Fibroblast of villous mesenchyme (primary cell): ENCODE measurements at places on chromosomes 16 and 17. TPM values are rescaled to one million over a fixed set of nuclear protein-coding genes. Genes with fewer than 3 reads are reported as not detected.

Gene XAF1
- total RNA-seq = 45.8 and 58.3 TPM in 2 replicates

Gene CPPED1
- 13.8 and 14.5 TPM in 2 replicates for total RNA-seq

GRCh38 chr16:51621610-51622009, 470.5 kb upstream of the SALL1 start:
- DNase-seq = no peak

- DNase-seq = no peak
Observed at GRCh38 chr17:64426596-64426995, 22.3 kb upstream of the MILR1 start.

DNA sequence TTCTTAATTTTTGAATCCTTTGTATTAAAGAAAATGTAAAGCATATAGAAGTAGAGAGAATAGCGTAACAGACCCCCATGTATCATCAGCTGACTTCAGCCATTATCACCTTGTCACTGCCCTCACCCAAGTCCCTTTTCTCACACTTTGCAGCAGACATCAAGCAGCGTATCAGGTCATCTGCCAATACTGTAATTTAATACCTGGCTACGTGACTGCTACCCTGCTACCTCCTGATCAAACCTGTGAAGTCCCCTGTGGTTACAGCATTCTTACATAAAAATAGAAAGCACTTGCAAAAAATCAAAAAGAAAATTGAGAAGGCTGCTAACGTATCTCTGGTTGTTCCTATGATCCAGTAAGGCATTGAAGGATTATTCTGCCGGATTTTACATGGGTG, 96.4 kb downstream of the PLCG2 start:
- DNase-seq = no peak

- DNase-seq = no peak
Observed at GRCh38 chr16:12245088-12245920, 268.8 kb downstream of the SNX29 start.

DNA sequence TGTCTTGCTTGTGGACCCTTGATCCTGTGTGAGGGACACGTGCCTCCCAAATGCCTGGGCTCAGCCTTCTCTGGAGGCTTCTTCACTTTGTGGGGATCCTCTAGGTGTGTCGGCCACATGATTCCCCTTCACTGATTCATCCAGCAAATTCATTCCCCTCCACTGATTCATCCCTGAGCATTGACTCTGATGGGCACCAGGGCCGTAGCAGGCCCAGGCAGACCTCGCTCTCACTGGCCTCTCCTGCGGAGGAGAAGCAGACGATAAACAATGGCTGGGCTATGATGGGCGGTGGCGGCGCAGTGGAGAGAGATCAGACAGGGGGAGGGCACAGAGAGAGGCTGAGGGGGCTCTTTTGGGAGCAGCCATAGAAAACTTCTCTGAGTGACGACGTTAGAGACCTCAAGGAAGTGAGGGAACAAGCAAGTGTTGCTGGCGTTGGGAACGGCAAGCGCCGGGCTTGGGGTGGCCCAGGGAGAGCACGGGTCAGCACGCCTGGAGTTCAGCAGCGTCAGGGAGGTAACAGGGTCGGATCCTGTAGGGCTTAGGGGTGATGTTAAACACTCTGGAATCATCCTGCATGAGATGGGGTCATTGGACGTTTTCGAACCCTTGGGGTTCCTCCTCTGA, 17.5 kb upstream of the RPTOR start:
- DNase-seq = no peak
